NCI-H1930 (cell line): ENCODE measurements at places on chromosomes 6 and 20.

GRCh38 chr6:106885679-106886078, 88.8 kb downstream of the CD24 start:
- DNase-seq = peak; percentile 81

DNA sequence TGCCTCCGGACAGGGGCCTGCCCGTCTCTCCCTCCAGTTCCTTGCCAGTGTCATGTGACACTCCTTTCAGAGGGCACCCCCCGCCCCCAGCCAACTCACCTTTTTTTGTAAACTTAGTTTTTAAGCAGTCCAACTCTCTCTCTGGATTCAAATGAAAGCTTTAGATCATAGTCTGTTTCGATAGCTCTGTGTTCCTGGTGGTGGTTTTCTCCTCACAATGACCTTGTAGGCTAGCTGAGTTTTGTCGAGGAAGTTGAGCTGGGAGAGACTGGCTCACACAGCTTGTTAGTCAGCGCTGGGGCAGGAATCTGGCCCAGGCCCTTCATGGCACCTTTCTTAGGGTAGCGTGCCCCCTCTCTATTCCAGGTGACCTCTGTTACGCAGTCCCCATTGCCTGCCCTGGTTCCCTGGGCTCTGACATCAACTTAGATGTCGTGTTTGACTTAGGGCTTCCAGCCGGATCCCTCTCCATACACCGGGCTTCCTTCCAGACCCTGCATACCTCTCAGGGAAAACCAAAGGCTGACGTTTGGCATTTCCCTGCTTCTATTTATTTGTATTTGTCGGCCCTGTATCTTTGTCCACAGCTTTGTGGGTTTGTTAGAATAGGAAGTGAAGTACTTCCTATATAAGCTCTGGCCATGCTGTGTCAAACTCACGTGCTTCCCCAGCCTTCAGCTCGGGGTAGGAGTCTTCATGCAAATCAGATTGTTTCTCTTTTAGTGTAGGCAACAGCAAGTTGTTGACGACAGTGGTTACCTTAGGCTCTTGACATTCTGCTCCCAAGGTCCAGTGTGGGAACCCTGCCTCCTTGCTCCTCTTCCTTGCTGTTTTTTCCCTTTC, 12.7 kb downstream of the IGF2R start:
- DNase-seq = no peak

GRCh38 chr6:130945401-130945919, 117.6 kb downstream of the EPB41L2 start:
- no peak for DNase-seq

DNA sequence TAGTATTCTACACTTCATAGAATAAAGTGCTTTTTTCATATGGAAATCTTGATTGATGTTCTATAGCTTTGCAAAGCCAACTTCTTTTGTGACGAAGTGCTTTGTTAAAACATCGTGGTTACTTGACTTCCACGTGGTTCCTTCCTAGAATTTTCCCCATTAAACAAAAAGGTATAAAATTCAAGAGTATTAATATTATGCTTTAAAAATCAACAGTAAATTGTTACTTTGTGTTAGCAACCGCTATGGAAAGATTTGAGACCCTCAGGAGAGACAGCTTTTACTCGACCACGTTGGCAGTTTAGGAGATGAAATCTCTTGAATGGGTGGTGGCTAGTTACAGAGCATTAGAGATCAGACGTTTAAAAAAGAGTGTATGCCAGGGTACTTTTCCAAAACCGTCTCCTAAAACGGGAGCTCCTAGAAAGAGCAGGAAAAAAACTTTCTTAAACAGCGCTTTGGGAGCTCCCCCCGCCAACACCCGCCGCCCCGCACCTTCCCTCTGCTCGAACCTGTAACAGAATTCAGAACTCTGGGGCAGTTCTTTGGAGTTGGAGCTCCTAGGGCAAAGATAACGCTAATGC, 920 bp downstream of the GJA1 start:
- DNase-seq = no peak

DNA sequence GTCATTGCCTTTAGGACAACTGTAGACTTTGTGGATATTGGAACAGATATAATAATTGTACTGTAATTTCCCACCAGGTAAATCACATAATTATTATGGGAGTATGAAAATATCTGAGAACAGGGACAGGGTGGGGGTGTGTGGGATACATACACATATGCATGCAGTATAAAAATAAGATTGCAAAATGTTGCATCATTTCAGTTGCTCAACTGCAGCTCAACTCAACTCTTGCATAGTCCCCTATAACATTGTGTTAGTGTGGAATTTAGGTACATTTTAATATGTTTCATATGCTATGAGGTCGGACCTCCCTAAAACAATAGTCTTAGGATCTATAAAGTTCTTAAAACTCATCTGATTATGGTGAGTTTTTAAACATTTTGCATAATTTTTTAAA, 275.0 kb upstream of the FLRT3 start:
- DNase-seq = no peak

- no peak for DNase-seq
These were observed 113.4 kb downstream of the SCP2D1 start for GRCh38 chr20:18926965-18927364.

DNA sequence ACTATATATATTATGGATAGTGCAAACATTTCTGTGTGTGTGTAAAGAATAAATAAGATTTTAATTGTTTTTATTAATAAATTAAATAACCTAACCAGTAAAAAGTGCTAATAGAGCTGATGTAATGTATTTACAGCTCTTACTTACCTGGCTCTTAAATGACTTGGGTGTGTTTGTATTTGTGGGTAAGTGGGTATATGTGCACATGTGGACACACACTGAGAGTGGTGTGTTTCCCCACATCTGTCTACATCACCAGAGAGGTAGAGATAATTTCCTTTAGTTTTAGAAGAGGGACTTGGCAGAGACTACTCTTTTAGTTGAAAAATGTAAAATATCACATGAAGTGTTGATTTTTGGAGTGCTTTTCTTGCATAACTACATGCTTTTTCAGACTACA, 76.0 kb downstream of the UST start:
- no peak for DNase-seq

- DNase-seq = no peak
These were observed 132.4 kb downstream of the DNAH8 start for GRCh38 chr6:38847497-38847896.

GRCh38 chr20:62025832-62026563, 39.7 kb downstream of the TAF4 start:
- no peak for DNase-seq

- no peak for DNase-seq
These were observed 4.6 kb downstream of the EGFL8 start for GRCh38 chr6:32168807-32169591.

DNA sequence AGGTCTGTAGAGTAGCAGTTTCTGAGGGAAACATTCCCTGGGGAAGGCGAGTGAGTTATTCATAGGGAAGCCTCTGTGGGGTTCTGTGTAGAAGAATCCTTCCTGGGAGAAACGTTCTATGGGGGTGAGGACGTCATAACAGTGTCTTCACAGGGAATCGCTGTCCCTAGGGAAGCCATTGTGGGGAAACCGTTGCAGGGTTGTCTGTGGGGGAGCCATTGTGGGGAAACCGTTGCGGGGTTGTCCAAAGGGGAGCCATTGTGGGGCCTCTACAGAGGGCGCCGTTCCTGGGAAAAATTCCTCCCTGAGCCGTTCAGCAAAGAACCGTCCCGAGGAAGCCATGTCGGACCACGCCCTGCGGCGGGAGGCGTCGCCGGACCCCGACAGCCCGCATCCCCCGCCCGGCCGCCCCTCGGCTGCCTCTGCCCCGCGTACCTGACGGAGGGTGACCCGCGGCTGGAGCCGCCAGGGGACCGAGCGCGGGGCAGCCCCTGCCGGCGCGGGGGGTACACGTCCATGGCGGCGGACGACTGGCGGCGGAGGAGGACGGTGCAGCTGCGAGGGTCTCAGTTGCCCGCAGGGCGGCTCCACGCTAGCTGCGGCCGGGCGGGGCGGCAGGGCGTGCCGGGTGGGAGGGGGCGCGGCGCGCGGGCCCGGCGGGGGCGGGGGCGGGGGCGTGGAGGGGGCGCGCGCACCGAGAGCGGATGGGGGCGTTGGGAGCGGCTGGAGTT, at the start of gene DNAAF9:
Gene DNAAF9 (minus strand): TSS at position 630 of the 731 bp plus-strand sequence. CDS start 112 bp downstream, at position 518.
- DNase-seq = peak; percentile 75

DNA sequence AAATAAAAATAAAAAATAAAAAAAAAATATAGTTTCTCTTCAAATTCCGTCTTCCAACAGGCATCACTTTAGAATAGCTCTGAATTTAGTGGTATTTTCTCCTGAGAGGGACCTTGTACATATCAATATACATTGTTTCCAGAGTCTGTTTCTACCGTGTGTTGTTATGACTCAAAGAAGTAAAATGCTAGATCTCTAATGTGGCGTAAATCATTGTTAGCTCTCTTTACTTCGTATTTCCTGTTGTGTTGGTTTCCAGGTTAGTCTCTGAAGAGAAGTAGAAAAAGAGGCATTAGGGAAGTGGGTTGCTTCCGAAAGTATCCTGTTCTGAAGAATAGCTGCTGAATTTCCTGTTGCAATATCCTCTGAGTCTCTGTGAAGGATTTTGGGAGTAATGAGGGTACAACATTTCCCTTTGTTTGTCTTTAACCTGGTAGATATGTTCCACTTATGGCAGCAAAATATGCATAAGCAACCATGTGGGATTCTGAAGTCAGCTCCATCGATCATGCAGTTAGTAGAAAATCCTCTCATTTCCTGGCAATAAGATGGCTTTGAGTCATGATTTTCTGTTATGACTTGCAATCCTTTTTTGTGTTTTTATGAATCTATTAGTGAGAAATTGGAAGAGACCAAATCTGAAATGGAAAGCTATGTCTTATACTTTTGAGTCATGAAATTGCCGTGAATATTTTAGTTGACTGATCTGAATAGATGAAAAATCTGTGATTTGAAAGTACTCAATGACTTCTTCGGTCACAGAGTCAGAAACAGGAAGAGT, 42.0 kb upstream of the MCHR2 start:
- DNase-seq = no peak
